Breast epithelium (tissue), 4 donors: ENCODE measurements at places on chromosomes 16 and 17. TPM values are rescaled to one million over a fixed set of nuclear protein-coding genes. Genes with fewer than 3 reads are reported as not detected.

MLX gene
- 39.4 TPM for total RNA-seq

UMOD gene
- not detected for total RNA-seq

DNA sequence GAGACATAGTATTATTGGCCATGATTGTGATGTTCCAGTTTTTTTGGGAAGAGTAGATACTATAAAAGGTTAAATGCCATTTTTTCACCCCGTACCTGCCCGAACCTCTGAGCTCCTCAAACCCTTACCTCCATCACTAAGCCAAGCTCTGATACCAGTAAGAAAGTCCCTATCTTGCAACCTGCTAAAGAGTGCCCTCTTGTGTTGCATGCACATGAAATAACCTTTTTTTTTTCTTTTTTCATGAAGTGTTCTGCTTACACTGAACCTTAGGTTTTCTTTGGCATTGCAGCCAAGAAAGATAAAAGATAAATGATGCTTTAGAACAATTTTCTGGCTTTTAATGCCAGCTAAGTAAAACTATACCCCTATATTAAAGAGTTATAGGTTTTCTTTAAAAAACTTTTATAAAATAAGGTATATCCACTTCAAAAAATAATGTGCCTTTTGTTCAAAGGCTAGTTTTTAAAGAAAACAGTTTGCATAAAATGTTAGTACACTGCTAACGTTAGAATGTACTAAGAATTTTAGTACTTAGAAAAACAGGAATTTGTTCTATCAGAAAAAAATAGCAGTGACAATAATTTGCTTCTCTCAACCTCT is 295.3 kb upstream of the PMFBP1 start:
- H3K4me1 ChIP-seq: no peaks in the 10 kb centered on the region
- H3K36me3 ChIP-seq: no peaks in the 10 kb centered on the region
- no peak for DNase-seq

DNA sequence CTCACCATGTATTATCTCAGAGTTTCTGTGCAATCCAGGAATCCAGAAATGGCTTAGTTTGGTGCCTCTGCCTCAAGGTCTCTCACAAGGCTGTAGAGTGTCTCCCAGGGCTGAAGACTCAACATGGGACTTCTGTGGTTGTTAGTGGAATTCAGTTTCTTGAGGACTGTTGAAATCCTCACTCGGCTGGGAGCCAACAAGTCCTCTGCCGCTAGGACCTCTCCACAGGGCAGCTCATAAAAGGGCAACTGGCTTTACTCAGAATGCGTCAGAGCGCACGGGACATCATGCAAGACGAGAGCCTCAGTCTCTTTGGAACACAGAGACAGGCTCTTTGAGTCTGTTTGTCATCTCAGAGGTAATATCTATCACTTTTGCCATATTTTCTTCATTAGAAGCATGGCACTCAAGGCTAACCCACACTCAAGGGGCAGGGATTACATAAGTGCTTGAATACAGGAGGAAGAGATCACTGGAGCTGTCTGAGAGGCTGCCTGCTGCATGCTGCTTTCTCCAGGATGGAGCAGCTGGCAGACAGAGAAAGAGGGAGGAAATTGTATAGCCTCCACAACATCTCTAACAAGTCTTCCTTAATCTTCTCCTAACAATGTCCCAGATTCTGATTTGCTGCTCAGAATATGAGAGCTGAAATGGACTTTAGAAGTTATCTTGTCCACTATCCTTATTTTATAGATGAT is 97.5 kb upstream of the ASIC2 start:
- H3K27me3 ChIP-seq: no peaks in the 10 kb centered on the region
- no peaks in the 10 kb centered on the region for H3K36me3 ChIP-seq
- no peak for DNase-seq
- H3K4me3 ChIP-seq: no peak overlapping the region

GRCh38 chr16:1781254-1781653 is 1.1 kb downstream of the SPSB3 start:
- peaks cover 15% of the 10 kb centered on the region for H3K4me1 ChIP-seq
- peak overlapping the region; percentile 77 for H3K4me3 ChIP-seq

GRCh38 chr16:61544165-61544564 is 492.1 kb downstream of the CDH8 start:
- H3K36me3 ChIP-seq: no peaks in the 10 kb centered on the region
- DNase-seq: no peak
- no peaks in the 10 kb centered on the region for H3K4me1 ChIP-seq
- H3K27me3 ChIP-seq: no peaks in the 10 kb centered on the region

GRCh38 chr16:79605999-79606398 is 5.5 kb upstream of the MAF start:
- H3K4me3 ChIP-seq: peak overlapping the region; percentile 43
- H3K27ac ChIP-seq: peak overlapping the region; percentile 54
- H3K27me3 ChIP-seq: no peaks in the 10 kb centered on the region
- H3K36me3 ChIP-seq: no peaks in the 10 kb centered on the region
- DNase-seq: peak; percentile 62

GRCh38 chr17:56231693-56232092 is 78.4 kb downstream of the ANKFN1 start:
- H3K27me3 ChIP-seq: no peaks in the 10 kb centered on the region
- no peak for DNase-seq
- no peaks in the 10 kb centered on the region for H3K4me1 ChIP-seq
